HepG2 (cell line): ENCODE measurements at places on chromosomes 7 and 10. TPM values are rescaled to one million over a fixed set of nuclear protein-coding genes. Genes with fewer than 3 reads are reported as not detected.

The TDRD1 gene
- total RNA-seq, result not detected in 2 replicates

The AZGP1 gene
- total RNA-seq, result 37.9 and 93.8 TPM in 2 replicates

The CDH23 gene
- total RNA-seq, result not detected in 2 replicates

The CCDC172 gene
- total RNA-seq, result not detected in 2 replicates

The IFIT1B gene
- total RNA-seq, result not detected in 2 replicates

The UNCX gene
- not detected in 2 replicates for total RNA-seq

The LOXL4 gene
- total RNA-seq, result 3.8 and 8.8 TPM in 2 replicates

The MEIG1 gene
- not detected in 2 replicates for total RNA-seq

The RBP3 gene
- not detected in 2 replicates for total RNA-seq

The HOXA3 gene
- 2.1 and 2.9 TPM in 2 replicates for total RNA-seq

The ADAMTS14 gene
- 0.04 TPM in 1 of 2 replicates, not detected in the other for total RNA-seq

The VWDE gene
- 0.14 and 0.27 TPM in 2 replicates for total RNA-seq

The ZC3HAV1L gene
- total RNA-seq, result 8.4 and 11.5 TPM in 2 replicates

The SPDYE9 gene
- not detected in 2 replicates for total RNA-seq

DNA sequence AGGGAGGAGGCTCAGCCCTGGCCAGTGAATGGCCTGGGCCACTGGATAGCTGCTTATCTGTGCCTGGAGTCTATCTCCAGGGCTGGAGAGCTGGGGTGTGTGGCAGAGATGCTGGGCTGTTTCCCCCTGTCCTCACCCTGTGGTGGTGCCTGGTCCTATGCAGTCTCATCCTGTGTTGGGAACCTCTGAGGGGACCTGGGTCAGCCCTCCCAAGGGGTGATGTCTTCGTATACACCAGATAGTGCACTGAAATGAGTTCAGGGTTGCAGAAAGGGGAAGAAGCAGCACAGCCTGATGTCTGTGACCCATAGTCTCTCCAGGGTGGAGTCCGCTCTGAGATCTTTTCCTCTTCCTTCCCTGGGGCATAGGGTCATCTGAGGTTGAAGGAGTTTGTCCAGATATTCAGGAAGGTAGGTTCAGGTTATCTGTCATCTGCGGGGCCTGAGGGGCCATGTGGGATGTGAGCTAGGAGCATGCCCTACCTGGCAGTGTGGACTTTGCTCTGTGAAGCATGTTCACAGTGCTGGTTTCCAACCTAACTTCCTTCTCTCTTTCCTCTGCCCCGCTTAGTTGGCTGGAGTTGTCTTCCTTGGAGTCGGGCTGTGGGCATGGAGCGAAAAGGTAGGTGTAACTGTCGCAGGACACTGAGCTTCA lies 33.4 kb upstream of the SH2D4B start:
- H3K27ac ChIP-seq, result peak overlapping the region; percentile 58
- peak overlapping the region; percentile 7; the same call in 1 of the 2 replicates for H3K4me3 ChIP-seq
- H3K36me3 ChIP-seq, result peaks cover 18% of the 10 kb centered on the region

GRCh38 chr7:128812514-128813168 lies 17.6 kb upstream of the FLNC start:
- no peak overlapping the region for H3K27ac ChIP-seq
- DNase-seq, result no peak
- H3K36me3 ChIP-seq, result no peaks in the 10 kb centered on the region
- H3K4me1 ChIP-seq, result no peaks in the 10 kb centered on the region
- no peak overlapping the region for H3K4me3 ChIP-seq

GRCh38 chr7:585873-586272 lies 66.2 kb upstream of the PDGFA start:
- H3K4me3 ChIP-seq, result no peak overlapping the region
- H3K36me3 ChIP-seq, result peaks cover 13% of the 10 kb centered on the region
- no peak overlapping the region for H3K27ac ChIP-seq
- no peaks in the 10 kb centered on the region for H3K27me3 ChIP-seq
- DNase-seq, result no peak

- H3K27me3 ChIP-seq, result no peaks in the 10 kb centered on the region
- no peak overlapping the region for H3K4me3 ChIP-seq
- H3K36me3 ChIP-seq, result no peaks in the 10 kb centered on the region
- DNase-seq, result no peak
- H3K4me1 ChIP-seq, result peaks cover 20% of the 10 kb centered on the region
Measured at GRCh38 chr7:64555046-64555445, 7.8 kb downstream of the ZNF680 start.

GRCh38 chr7:135993950-135994349 lies 16.8 kb upstream of the MTPN start:
- H3K4me3 ChIP-seq, result no peak overlapping the region
- H3K36me3 ChIP-seq, result no peaks in the 10 kb centered on the region
- H3K4me1 ChIP-seq, result no peaks in the 10 kb centered on the region
- no peak overlapping the region for H3K27ac ChIP-seq
- peaks cover 18% of the 10 kb centered on the region; the same call in 2 of the 3 replicates for H3K27me3 ChIP-seq

- peaks cover 13% of the 10 kb centered on the region for H3K4me1 ChIP-seq
- no peak overlapping the region for H3K27ac ChIP-seq
- DNase-seq, result no peak
- no peaks in the 10 kb centered on the region for H3K36me3 ChIP-seq
Measured at GRCh38 chr10:74913377-74913979, 87.1 kb downstream of the KAT6B start.

GRCh38 chr7:24560772-24561171 lies 12.5 kb upstream of the PALS2 start:
- no peak for DNase-seq
- no peaks in the 10 kb centered on the region for H3K36me3 ChIP-seq
- no peaks in the 10 kb centered on the region for H3K4me1 ChIP-seq

GRCh38 chr7:111210043-111210442 lies 119.1 kb downstream of the LRRN3 start:
- H3K4me3 ChIP-seq, result no peak overlapping the region
- no peak for DNase-seq
- no peak overlapping the region for H3K27ac ChIP-seq

GRCh38 chr10:84423719-84424118 lies 95.3 kb downstream of the CCSER2 start:
- DNase-seq, result no peak
- no peaks in the 10 kb centered on the region for H3K27me3 ChIP-seq

GRCh38 chr10:11214407-11214806 lies 196.7 kb downstream of the CELF2 start:
- H3K36me3 ChIP-seq, result no peaks in the 10 kb centered on the region
- no peak overlapping the region for H3K27ac ChIP-seq
- DNase-seq, result no peak

- H3K27me3 ChIP-seq, result no peaks in the 10 kb centered on the region; the same call in 1 of the 2 replicates
- no peak overlapping the region for H3K27ac ChIP-seq
- no peaks in the 10 kb centered on the region for H3K36me3 ChIP-seq
- H3K4me3 ChIP-seq, result no peak overlapping the region
Measured at GRCh38 chr10:10584161-10584560, 433.5 kb upstream of the CELF2 start.

DNA sequence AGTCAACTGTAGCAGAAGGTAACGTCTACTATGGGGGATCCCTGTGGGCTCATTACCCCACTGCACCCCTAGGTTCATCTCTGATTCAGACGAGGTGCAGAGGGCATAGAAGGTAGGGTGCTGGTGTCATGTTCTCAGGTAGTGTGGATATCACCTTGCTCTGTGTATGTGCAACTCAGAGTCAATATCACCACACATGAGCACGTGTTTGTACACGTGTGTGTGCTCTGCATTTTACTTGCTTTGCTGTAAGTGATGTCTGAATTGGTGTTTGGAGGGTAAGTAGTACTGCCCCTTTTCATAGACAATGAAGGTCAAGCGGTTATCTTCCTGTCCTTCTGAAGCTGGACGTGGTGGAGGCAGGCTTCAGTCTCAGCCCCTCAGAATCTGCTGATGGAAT lies 10.4 kb downstream of the DMBT1 start:
- H3K4me1 ChIP-seq, result no peaks in the 10 kb centered on the region
- no peak overlapping the region for H3K27ac ChIP-seq
- no peak for DNase-seq
- H3K4me3 ChIP-seq, result no peak overlapping the region

GRCh38 chr10:11197266-11197712 lies 179.6 kb downstream of the CELF2 start:
- H3K4me3 ChIP-seq, result no peak overlapping the region
- H3K4me1 ChIP-seq, result no peaks in the 10 kb centered on the region
- no peaks in the 10 kb centered on the region for H3K36me3 ChIP-seq
- no peak for DNase-seq
- no peak overlapping the region for H3K27ac ChIP-seq

DNA sequence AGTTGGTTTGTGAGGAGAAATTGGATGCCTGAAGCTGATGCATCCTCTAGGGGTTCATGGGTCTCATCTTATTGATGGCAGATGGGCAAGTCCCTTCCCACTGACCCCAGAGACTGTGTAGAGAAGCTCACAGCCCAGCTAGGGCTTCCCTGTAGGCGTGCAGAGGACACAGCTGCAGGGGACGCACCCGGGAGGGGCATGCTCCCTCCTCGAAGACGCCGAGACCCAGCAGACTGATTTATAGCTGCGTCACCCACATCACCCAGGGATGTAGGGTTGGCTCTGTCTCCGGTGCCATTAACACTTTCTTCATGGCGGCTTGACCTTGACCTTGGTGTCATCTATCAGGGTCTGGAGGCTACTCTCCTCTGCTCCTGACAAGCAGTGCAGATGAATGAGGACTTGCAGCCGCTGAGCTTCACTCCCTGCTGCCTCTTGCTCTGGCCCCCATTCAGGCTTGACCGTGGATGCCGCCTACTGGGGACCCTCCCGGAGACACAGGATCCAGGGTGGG lies 549.7 kb downstream of the TCERG1L start:
- H3K4me1 ChIP-seq, result no peaks in the 10 kb centered on the region
- no peak for DNase-seq
- H3K27me3 ChIP-seq, result no peaks in the 10 kb centered on the region
- no peak overlapping the region for H3K27ac ChIP-seq
- no peaks in the 10 kb centered on the region for H3K36me3 ChIP-seq

- H3K4me3 ChIP-seq, result no peak overlapping the region
- no peak overlapping the region for H3K27ac ChIP-seq
- no peaks in the 10 kb centered on the region for H3K36me3 ChIP-seq
- DNase-seq, result peak; percentile 33
Measured at GRCh38 chr10:2839081-2839725, 228.1 kb upstream of the PFKP start.

- no peaks in the 10 kb centered on the region for H3K27me3 ChIP-seq
- H3K4me1 ChIP-seq, result no peaks in the 10 kb centered on the region
- no peak for DNase-seq
- H3K36me3 ChIP-seq, result no peaks in the 10 kb centered on the region
- no peak overlapping the region for H3K4me3 ChIP-seq
- H3K27ac ChIP-seq, result no peak overlapping the region
Measured at GRCh38 chr7:53996876-53997275, 545.3 kb upstream of the VSTM2A start.

GRCh38 chr7:165661-166337 lies 26.6 kb upstream of the FAM20C start:
- peaks cover 12% of the 10 kb centered on the region for H3K27me3 ChIP-seq
- peaks cover 8% of the 10 kb centered on the region for H3K4me1 ChIP-seq
- no peak for DNase-seq

- DNase-seq, result no peak
- no peak overlapping the region for H3K4me3 ChIP-seq
- H3K36me3 ChIP-seq, result no peaks in the 10 kb centered on the region
- no peaks in the 10 kb centered on the region for H3K4me1 ChIP-seq
- no peaks in the 10 kb centered on the region for H3K27me3 ChIP-seq
- no peak overlapping the region for H3K27ac ChIP-seq
Measured at GRCh38 chr7:13538669-13539068, 450.8 kb downstream of the ETV1 start.

- no peak for DNase-seq
- peaks cover 7% of the 10 kb centered on the region; the same call in 1 of the 2 replicates for H3K4me1 ChIP-seq
- H3K27me3 ChIP-seq, result no peaks in the 10 kb centered on the region; the same call in 1 of the 2 replicates
Measured at GRCh38 chr10:49600781-49601400, 9.2 kb upstream of the SLC18A3 start.

GRCh38 chr7:111894518-111894917 lies 311.7 kb downstream of the DOCK4 start:
- peaks cover 28% of the 10 kb centered on the region; the same call in 2 of the 3 replicates for H3K36me3 ChIP-seq
- DNase-seq, result no peak
- no peak overlapping the region for H3K4me3 ChIP-seq
- no peak overlapping the region for H3K27ac ChIP-seq
- no peaks in the 10 kb centered on the region for H3K4me1 ChIP-seq

- no peaks in the 10 kb centered on the region for H3K4me1 ChIP-seq
- no peak overlapping the region for H3K27ac ChIP-seq
- H3K27me3 ChIP-seq, result no peaks in the 10 kb centered on the region
- no peaks in the 10 kb centered on the region for H3K36me3 ChIP-seq
- DNase-seq, result no peak
- H3K4me3 ChIP-seq, result no peak overlapping the region
Measured at GRCh38 chr10:85187047-85187446, 858.7 kb downstream of the CCSER2 start.
